ENCODE measurements at places on chromosomes 13 and 19.

DNA sequence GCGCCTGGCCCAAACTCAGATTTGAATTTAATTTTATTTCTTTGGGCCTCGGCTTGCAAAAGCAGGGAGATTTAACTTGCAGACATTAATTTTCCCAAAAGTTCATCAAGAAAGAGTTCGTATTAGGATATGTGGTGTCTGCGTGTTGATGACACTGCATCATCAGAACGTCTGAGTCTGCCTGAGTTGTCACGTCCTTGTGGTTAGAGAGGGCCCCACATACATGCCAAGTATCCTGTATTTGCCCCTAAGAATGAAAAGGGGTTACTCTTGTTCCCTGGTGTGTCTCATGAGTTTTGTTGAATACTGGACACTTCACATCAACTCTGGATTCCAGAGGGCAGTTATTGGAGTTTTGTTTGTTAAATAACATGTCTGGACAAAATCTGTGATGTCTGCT, 5.6 kb upstream of the TEX29 start:
- no peak for DNase-seq

DNA sequence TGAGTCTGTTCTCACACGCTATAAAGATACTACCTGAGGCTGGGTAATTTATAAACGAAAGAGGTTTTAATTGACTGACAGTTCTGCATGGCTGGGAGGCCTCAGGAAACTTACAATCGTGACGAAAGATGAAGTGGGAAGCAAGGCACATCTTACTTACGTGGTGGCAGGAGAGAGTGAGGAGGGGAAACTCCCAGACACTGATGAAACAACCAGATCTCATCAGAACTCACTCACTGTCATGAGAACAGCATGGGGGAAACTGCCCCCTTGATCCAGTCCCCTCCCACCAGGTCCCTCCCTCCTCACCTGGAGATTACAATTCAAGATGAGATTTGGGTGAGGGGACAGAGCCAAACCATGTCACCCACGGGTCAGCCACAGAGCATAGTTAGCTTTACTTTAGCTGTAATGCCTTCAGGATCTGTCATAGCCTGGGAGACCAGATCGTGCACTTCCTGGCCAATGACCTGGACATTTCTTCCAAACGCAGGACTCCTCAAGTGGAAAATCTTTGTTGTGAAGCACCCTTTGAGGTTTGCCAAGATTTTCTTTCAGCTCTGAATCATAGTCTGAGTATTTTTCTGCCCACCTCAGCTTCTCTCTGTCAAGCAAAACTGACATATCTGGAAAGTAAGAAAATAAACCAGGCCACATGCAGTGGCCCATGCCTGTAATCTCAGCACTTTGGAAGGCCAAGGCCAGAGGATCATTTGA, 25.2 kb upstream of the HIF3A start:
- no peak for DNase-seq

GRCh38 chr19:3670796-3671679, 29.2 kb downstream of the PIP5K1C start:
- peak; percentile 52 for DNase-seq

- no peak for DNase-seq
These were observed 3.5 kb upstream of the SPACA4 start for GRCh38 chr19:48603001-48603400.

DNA sequence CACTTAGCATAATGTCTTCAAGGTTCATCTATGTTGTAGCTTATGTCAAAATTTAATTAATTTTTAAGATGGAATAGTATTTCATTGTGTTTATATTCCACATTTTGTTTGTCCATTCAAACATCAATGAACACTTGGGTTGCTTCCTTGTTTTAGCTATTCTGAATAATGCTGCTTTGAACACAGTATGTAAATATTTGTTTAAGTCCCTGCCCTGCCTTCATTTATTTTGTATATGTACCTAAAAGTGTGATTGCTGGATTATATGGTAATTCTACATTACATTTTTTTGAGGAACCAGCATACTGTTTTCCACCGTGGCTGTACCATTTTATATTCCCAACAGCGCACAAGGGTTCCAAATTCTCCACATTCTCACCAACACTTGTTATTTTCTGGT, 17.6 kb upstream of the SUCLA2 start:
- DNase-seq: no peak

DNA sequence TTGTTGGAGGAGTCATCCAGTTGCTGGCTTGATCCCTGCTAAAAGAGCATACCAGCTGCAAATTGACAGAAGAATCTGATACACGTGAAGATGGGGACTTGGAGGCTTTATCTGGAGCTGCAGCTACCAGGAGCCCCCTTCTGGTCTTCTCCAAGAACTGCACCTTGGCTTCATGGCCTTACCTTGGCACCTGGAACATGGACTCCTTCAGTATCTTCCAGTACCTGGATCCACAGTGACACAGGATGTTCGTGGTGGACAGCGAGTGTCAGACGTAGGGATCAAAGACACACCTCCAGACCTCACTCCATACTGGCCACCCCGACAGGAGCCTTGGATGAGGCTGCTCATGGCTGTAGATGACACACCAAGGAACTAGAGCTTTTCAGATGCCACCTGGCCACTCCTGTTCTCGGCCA, 9.9 kb upstream of the ACSBG2 start:
- DNase-seq: peak; percentile 75

- no peak for DNase-seq
These were observed 586.4 kb downstream of the LMO7 start for GRCh38 chr13:76222511-76222910.

- DNase-seq: no peak
These were observed 414.5 kb downstream of the NDFIP2 start for GRCh38 chr13:79895416-79895815.

- no peak for DNase-seq
These were observed 27.9 kb downstream of the UGGT2 start for GRCh38 chr13:96025283-96025682.

DNA sequence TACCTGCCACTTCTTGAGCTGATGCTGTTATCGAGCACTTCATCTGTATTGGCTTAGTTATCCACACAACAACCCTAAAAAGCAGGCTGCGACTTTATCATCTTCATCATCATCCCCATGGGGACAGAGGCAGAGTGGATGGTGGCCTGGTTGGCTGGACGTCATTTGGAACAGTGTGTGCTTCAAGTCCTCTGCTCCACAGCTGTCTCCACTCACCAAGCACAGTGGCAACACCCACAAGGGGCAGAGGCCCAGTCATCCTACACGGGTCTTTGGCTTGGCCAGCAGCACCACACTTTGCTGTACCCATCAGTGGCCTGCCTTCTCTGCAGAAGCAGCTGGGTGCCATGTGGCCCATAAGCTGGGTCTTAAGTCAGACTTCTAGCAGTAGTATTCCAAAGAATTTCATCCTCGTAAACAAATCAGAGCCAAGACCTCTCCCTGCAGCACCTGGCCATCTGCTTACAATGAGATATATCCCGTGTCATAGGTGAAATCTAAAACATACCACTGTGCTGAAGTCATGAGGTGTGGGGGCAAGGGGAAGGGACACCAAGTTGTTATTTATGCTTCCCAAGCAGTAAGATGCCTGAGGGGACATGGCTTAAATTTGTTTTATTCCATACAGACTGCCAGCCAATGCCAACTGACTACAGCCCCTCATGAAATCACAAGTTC, 47.9 kb upstream of the EPHX3 start:
- DNase-seq: no peak

- DNase-seq: no peak
These were observed 135.1 kb downstream of the LMO7 start for GRCh38 chr13:75771226-75771625.

DNA sequence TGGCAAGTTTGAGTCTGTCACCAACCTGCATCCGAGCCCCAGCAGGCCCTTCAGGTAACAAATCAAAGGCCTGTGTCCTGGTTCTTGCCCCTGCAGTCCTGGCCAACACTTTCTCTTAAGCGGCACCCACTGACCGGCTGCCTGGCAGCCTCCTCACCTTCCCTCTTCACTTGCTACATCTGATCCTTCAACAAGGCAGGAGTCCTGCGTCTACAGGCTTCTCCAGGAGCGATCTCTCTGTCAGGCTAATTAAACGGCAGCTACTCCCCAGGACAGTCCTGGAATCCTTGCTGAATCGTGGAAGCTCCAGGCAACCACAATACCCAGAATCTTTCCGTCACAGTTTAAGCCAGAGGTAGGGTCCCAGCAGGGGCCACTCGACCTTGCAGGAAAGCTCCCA, 41.1 kb upstream of the GAS6 start:
- DNase-seq: no peak

- no peak for DNase-seq
These were observed 920 bp upstream of the TIMM13 start for GRCh38 chr19:2428321-2428690.

- no peak for DNase-seq
These were observed 98.3 kb downstream of the SLC7A1 start for GRCh38 chr13:29497137-29497654.

DNA sequence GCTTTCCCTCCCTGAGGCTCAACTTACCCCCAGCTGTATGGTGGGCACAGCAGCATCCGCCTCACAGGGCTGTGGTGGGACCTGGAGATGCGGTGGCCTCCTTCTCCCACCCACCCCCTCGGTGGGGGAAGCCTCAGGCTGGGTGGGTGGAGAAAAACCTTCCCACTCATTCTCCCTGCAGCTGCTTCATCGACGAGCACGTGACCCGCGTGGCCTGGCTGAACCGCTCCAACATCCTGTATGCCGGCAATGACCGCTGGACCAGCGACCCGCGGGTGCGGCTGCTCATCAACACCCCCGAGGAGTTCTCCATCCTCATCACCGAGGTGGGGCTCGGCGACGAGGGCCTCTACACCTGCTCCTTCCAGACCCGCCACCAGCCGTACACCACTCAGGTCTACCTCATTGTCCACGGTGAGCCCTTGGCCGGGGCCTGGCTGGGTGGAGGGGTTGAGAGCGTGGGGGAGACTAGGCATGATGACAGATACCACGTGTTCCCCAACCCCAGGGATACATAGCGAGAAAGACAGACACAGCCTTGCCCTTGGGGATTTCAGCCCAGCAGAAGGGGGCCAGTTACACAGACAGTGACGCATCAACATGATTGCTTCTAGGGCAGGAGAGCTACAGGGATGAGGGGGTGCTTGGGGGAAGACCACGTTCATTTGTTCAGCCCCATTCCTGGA, 12.2 kb downstream of the IGLON5 start:
- no peak for DNase-seq

- DNase-seq: no peak
These were observed 153.4 kb upstream of the TSHZ3 start for GRCh38 chr19:31502536-31503170.

DNA sequence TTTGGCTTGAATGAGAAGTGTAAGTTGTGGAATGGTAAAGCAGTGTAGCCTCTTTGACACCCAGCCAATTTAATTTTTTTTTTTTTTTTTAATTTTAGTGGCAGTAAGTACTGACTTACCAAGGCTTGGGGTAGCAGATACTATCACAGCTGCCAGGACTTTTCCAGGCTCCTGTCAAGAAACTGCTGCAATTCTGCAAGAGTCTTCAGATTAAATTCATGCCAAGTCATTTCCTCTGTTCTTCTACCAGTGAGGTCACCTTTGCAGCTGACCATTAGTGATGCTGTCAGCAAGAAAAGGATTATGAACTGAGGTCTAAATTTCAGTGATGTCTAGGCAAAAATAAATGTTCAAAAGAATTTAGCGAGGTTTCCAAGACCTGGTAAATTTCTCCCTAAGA, 91.2 kb downstream of the GGACT start:
- DNase-seq: peak; percentile 58

All from inflammatory macrophage (primary cell).